SK-MEL-5 (cell line): ENCODE measurements at places on chromosomes 1 and 21. TPM values are rescaled to one million over a fixed set of nuclear protein-coding genes. Genes with fewer than 3 reads are reported as not detected.

DNA sequence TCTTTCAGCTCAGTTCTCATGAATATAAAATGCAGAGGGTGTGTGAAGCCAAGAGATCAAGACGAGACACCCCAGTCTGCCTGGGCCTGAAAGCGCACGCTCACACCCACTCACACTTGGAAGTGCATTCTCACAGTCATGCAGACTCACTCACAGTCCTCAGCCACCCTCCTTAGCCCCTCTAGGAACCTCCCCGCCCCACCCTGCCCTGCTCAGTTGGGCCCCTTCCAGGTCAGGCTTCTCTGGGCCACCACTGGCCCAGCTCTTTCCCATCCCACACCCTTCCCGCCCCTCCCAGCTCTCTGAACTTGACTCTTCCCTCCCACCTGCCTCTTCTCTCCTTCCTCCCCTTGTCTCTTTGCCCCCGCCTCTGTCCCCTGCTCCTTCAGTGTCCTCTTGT, 93.8 kb downstream of the EPHB2 start:
- DNase-seq, result no peak

GRCh38 chr21:26732432-26733221, 112.6 kb downstream of the ADAMTS1 start:
- DNase-seq, result peak; percentile 61

- DNase-seq, result no peak
These were observed 2.7 kb downstream of the ZBTB7B start for GRCh38 chr1:155005076-155006011.

DNA sequence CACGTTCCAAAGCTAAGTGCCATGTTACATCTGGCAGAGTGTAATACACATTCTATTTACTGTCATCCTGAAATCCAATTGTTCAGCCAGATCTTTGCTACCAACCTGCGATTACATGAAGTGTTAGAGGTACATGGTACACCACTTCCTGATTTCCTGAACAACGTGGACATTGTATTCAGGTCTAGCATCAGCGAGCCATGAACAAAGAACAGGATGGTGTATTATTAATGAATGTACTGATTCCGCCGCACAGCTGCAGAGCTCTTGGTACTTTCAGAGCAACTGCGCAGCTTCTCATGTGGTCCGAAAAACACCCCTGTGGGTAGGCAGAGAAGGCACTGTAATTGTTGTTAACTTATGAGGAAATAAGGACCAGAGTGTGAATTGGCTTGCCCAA, 511.4 kb downstream of the AJAP1 start:
- DNase-seq, result no peak

DNA sequence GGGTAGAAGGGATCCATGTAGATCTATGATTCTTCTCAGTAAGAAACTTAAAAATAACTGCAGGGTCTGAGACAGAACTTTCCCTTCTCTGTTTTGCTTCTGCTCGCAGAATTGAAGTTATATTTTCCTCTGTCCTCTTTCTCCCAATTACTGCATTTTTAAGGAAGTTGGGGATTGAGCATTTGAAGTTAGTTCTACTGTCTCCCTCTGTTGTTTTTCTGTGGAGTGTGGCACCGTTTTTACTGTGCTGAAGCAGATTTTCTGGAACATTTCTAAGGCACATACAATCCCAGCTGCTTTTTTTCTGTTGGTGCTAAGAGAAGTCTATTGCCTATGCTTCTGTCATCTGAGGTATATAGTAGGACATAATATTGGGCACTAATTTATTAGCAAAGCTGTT, 43.3 kb downstream of the RASAL2 start:
- DNase-seq, result no peak

Gene DCST1
- total RNA-seq, result not detected in 2 replicates

Gene SYDE2
- total RNA-seq, result 2.0 and 2.6 TPM in 2 replicates

Gene SLC44A5
- 0.03 TPM in 1 of 2 replicates, not detected in the other for total RNA-seq
